Lung (tissue), 17 donors: ENCODE measurements at places on chromosomes 12 and 14. TPM values are rescaled to one million over a fixed set of nuclear protein-coding genes. Genes with fewer than 3 reads are reported as not detected.
A peak's percentile ranks its signal among the peaks of the same experiment; 100 is the strongest.

- no peak for DNase-seq
These were observed 168.8 kb downstream of the ANO4 start for GRCh38 chr12:100963381-100963780.

DNA sequence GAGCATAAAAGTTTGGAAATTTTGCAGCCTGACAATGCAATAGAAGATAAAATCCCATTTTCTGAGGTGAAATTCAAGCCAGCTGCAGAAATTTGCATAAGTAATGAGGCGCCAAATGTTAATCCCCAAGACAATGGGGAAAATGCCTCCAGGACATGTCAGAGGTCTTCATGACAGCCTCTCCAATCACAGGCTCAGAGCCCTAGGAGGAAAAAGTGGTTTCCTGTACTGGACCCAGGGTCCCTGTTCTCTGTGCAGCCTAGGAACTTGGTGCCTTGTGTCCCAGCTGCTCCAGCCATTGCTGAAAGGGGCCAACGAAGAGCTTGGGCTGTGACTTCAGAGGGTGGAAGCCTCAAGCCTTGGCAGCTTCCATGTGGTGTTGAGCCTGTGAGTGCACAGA, 1218.1 kb downstream of the GALC start:
- DNase-seq, result no peak

DNA sequence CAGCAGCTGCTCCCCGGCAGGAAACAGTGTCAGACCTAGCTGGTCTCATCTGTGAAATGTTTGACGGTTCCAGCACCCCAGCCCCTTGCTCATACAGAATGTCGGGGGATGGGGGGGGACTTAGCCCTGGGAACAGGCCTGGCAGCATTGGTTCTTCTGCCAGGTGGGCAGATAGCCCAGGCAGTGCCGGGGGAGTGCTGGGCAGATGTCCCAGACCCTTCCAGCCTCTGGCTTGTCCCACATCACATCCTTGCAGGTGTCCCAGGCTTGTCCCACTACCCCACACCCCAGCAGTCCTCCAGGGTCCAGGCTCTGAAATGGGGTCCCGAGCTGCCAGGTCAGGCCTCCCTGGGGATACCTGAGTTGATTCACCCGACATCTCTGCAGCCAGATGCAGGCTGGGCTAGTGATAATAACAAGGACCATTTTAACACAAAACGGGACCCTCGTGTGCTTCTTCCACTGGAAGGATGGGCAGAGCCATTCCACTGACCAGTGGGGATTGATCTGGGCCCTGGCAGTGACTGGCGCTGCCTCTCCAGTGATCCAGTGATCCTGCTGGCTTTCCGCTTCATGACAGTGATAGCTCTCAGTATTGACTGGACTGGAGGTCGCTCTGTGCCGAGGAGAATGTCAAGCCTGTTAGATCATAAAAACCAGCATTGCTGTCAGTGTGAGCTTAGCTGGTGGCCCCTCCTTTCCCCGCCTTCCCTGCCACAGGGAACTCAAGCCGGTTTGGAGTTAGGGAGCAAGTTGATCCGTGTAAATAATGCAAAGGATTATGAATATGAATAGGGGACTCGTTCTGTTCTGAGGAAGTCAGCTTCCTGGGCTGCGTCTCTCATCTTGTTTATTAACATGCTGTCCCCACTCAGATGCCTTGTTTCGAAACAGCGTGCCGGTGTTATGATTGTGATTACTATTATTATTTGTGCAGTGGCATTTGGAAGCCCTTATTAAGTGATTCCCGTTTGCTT, 180.6 kb downstream of the AACS start:
- DNase-seq, result peak; percentile 1

GRCh38 chr12:108633534-108634248, at the start of gene SELPLG:
Gene SELPLG, minus strand, starts transcription at chr12:108633894. Its CDS starts 9,587 bp downstream, at chr12:108624307.
- DNase-seq, result no peak

ADGRD1 gene
- polyA plus RNA-seq, result 23.5 TPM

SERPINA10 gene
- not detected for polyA plus RNA-seq
